ENCODE measurements at places on chromosomes 3 and 15. TPM values are rescaled to one million over a fixed set of nuclear protein-coding genes. Genes with fewer than 3 reads are reported as not detected.

DNA sequence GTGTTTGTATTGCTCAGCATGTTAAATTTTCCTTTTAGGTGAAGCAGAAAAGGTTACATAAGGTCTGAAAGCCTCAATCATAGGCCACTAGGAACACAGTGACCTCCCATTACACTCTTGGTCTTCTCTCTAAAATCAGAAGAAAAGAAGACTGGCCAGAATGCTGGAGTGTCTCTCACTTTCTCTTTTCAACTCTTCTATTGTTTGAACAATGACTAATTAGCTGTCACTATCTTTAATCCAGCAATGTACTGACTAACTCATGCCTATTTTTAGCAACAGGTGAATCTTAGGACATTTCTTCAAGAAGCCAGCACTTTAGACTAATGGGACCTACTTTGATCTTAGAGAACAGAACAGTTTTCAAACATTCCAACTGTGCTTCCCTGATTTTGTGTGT lies 142.8 kb downstream of the TGFBR2 start:
- H3K4me1 ChIP-seq = peaks cover 4% of the 10 kb centered on the region
- DNase-seq = no peak
- no peak overlapping the region for H3K4me3 ChIP-seq
- no peaks in the 10 kb centered on the region for H3K27me3 ChIP-seq

GRCh38 chr3:33071181-33071580 lies 25.8 kb downstream of the GLB1 start:
- peaks cover 6% of the 10 kb centered on the region for H3K4me1 ChIP-seq
- no peaks in the 10 kb centered on the region for H3K27me3 ChIP-seq
- no peak overlapping the region for H3K27ac ChIP-seq
- no peak overlapping the region for H3K4me3 ChIP-seq
- H3K36me3 ChIP-seq = no peaks in the 10 kb centered on the region

GRCh38 chr3:11195201-11195600 lies 40.9 kb downstream of the HRH1 start:
- peaks cover 11% of the 10 kb centered on the region for H3K4me1 ChIP-seq
- no peak overlapping the region for H3K27ac ChIP-seq
- peaks cover 19% of the 10 kb centered on the region for H3K27me3 ChIP-seq
- no peak for DNase-seq
- no peak overlapping the region for H3K4me3 ChIP-seq

FETUB gene
- not detected for total RNA-seq

- H3K27me3 ChIP-seq = no peaks in the 10 kb centered on the region
- DNase-seq = no peak
- H3K4me1 ChIP-seq = peaks cover 13% of the 10 kb centered on the region
- no peak overlapping the region for H3K4me3 ChIP-seq
- H3K36me3 ChIP-seq = peaks cover 18% of the 10 kb centered on the region
Measured at GRCh38 chr3:181484026-181484425, 227.7 kb upstream of the SOX2 start.

GRCh38 chr15:71334873-71335272 lies 219.6 kb downstream of the THSD4 start:
- H3K27me3 ChIP-seq = peaks cover 3% of the 10 kb centered on the region
- H3K27ac ChIP-seq = no peak overlapping the region
- H3K4me1 ChIP-seq = peaks cover 11% of the 10 kb centered on the region
- H3K36me3 ChIP-seq = no peaks in the 10 kb centered on the region
- no peak for DNase-seq

- peak overlapping the region; percentile 99 for H3K4me3 ChIP-seq
- no peaks in the 10 kb centered on the region for H3K36me3 ChIP-seq
- H3K27ac ChIP-seq = peak overlapping the region; percentile 99
- peaks cover 3% of the 10 kb centered on the region for H3K27me3 ChIP-seq
- peak; percentile 40 for DNase-seq
Measured at GRCh38 chr3:41960826-41961750, 815 bp downstream of the ULK4 start.

DNA sequence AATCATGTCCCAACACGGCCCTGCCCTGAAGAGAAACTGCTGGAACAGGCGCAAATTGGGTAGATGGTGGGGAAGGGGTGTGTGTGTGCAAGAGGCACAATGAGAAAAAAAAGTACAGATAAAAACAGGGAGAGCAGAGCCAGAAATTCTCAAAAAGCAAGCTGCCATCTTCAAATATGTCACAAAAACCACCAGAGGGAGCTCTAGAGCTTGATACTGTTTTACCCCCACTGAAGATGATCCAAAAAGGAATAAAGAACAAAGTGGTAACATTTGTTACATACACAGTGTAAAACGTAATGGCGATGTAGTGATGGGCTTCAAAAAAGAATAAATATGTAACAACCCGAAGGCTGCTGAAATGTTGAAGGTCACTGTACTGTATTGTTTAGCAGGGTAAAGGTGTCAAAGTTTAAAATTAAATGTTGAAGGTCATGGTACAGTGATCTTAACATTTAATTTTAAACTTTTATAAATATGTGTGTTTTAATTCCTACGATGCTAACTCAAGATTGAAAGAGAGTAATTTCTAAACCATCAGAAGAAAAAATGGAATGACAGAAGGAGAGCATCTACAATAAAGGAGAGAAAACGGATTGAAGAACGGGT lies 6.0 kb downstream of the SNRPA1 start:
- H3K27me3 ChIP-seq = no peaks in the 10 kb centered on the region
- H3K27ac ChIP-seq = no peak overlapping the region
- peaks cover 28% of the 10 kb centered on the region for H3K36me3 ChIP-seq
- peak overlapping the region; percentile 81 for H3K4me3 ChIP-seq

MST1R gene
- total RNA-seq = 2.6 TPM

LHFPL4 gene
- 0.84 TPM for total RNA-seq

CELF6 gene
- 1.1 TPM for total RNA-seq

DNA sequence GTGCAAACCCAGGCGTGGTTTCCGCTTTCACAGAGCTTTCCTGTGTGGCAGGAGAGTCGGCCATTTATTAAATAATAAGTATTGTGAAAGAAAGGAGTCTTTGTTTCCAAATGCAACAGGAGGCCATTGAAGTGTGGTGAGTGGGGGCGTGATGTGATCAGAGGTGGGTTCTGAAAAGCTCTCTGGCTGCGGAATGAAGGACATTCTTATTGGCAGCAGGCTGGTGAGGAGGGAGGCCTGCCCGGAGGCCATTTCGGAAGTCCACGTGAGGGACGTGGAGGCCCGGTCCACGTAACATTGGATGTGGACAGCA lies 11.1 kb downstream of the ARNT2 start:
- peak overlapping the region; percentile 77 for H3K4me3 ChIP-seq
- peak; percentile 13 for DNase-seq
- peak overlapping the region; percentile 85 for H3K27ac ChIP-seq
- no peaks in the 10 kb centered on the region for H3K27me3 ChIP-seq

- no peak for DNase-seq
- H3K4me1 ChIP-seq = no peaks in the 10 kb centered on the region
- peaks cover 29% of the 10 kb centered on the region for H3K27me3 ChIP-seq
- no peaks in the 10 kb centered on the region for H3K36me3 ChIP-seq
Measured at GRCh38 chr15:71465131-71465955, 345.0 kb upstream of the NR2E3 start.

DISP2 gene
- 2.0 TPM for total RNA-seq

SLC12A8 gene
- 2.7 TPM for total RNA-seq

GRCh38 chr15:99303907-99304306 lies 52.6 kb downstream of the LRRC28 start:
- H3K4me3 ChIP-seq = no peak overlapping the region
- H3K4me1 ChIP-seq = peaks cover 11% of the 10 kb centered on the region
- H3K27me3 ChIP-seq = no peaks in the 10 kb centered on the region

GRCh38 chr3:58293516-58293915 lies 12.5 kb upstream of the RPP14 start:
- H3K4me1 ChIP-seq = peaks cover 10% of the 10 kb centered on the region
- no peak overlapping the region for H3K4me3 ChIP-seq
- no peak for DNase-seq
- peak overlapping the region; percentile 9 for H3K27ac ChIP-seq
- no peaks in the 10 kb centered on the region for H3K27me3 ChIP-seq

DNA sequence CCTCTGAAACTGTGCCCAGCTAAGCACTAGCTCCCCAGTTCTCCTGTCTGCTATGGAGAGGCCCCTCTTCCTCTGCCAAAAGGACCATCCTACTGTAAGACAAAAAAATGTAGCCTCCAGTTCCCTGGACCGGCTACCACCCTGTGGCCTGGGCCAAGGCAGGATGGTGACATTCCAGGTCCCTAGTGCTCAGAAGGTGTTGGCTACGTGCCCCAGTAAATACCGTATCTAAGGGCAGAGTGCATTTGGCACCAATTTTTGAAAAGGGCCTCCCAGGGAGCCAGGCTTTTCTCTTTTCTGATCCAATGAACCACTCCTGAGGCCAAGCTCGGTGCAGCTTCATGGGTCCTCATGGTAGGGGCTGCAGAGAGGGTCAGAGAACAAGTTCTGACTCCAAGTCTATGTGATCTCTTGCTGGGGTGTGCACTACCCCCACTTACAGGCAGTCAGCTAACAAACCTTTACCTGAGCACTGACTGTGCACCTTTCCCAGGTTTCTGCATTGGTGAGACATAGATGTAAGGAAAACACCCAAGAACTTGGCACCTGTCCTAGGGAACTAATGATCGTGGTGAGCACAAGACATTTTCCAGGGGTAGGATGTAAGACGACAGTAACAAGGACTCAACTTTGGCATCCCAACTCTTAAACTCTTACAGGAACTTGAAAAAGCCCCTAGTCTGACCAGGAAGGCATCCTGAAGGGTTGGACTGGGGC lies 32.6 kb downstream of the TLE3 start:
- H3K4me3 ChIP-seq = no peak overlapping the region
- no peak overlapping the region for H3K27ac ChIP-seq
- H3K27me3 ChIP-seq = no peaks in the 10 kb centered on the region
- no peak for DNase-seq
- H3K4me1 ChIP-seq = peaks cover 58% of the 10 kb centered on the region
- H3K36me3 ChIP-seq = peaks cover 19% of the 10 kb centered on the region

DNA sequence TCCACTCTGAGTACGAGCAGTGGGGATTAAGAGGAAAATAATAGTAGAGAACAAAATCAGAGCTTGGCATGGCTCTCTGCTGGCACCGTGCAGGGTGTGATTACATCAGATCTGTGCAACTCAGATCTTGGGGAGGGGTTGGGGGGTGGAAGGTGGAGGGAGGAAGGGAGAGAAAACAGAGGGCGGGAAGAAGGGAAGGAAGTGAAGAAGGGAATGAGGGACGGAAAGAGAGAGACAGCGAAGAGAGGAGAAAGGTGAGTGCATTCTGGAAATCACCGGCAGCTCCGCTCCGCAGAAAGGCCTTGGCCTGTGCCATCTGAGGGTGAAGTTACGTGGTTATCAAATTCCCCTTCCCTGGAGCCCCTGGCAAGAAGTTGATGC lies 31.0 kb upstream of the ADAMTS17 start:
- peak overlapping the region; percentile 24 for H3K4me3 ChIP-seq
- H3K27me3 ChIP-seq = peaks cover 58% of the 10 kb centered on the region
- H3K4me1 ChIP-seq = peaks cover 3% of the 10 kb centered on the region

DNA sequence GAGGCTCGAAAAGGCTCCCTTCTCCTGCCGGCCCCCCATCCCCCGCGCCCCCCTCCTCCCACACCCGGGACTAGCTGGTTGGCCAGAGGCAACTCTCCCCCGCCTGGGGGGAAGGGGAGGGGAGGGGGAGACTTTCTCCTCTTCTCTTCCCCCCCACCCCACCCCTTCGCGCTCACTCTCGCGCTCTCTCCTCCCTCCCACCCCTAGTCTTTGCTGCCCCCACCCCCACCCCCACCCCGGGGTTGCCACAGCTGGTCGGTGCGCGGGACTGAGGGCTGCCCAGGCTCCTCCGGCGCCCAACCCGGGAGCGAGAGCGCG lies 710 bp downstream of the MECOM start:
- peaks cover 54% of the 10 kb centered on the region for H3K4me1 ChIP-seq
- no peaks in the 10 kb centered on the region for H3K36me3 ChIP-seq

DNA sequence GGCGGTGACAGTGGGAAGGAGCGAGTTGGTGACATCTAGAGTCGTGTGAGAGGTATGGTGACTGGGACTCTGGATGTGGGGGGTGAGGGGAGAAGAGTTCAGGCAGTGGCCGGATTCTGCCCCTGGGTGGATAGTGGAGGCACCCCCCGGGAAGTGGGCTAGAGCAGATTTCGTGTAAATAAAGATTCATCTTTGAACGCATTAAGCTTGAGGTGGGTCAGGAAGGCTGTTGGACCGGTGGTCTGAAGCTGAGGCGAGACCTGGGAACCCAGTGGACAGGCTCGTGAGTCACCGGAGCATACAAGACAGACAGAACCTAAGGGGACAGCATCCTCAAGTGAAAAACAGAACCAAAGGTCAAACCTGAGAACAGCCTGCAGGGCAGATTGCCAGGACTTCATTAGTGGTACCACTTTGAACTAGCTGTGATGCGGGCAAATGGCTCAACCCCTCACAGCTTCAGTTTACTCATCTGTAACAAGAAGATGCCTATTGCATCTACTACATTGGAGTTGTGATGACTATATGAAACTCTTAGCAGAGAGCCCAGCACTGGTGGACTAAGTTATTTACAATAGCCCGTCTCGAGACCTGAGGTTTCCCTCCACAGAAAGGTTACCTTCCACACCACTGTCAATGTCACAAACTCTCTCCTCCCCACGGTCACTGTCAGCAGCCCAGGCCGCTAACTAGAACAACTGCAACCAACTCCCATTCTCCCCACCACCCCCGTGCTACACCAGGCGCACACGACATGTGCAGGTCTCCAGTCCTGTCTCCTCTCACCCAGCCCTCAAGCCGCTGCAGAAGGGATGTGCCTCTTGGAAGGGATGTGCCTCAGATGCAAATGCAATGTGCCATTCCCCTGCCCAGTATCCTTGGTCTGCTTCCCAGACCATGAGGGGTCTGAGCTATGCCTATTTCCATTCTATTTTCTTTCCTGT lies 901 bp upstream of the CLN6 start:
- peak overlapping the region; percentile 62 for H3K27ac ChIP-seq
- peaks cover 42% of the 10 kb centered on the region for H3K4me1 ChIP-seq
- H3K4me3 ChIP-seq = peak overlapping the region; percentile 94
- H3K36me3 ChIP-seq = no peaks in the 10 kb centered on the region
- H3K27me3 ChIP-seq = no peaks in the 10 kb centered on the region
- DNase-seq = no peak

DNA sequence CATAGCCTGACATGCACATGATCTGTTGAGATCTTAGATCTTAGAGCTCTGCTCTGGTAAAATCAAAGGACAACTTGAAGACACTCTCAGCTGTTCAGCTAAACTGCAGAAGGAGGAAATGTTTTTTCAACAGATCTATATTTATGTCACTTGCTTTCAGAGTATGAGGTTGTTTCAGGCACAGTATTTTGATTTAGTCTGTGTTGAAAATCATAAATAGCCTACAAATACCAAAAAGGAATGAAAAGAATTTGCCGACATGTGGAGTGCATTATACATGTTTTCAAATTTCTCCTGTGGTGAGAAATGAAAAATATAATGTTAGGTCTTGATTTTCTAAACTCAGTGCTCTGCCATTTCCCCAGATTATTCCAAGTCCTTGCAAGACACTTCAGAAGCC lies 1118.4 kb downstream of the TBL1XR1 start:
- no peak for DNase-seq
- no peak overlapping the region for H3K27ac ChIP-seq
- no peaks in the 10 kb centered on the region for H3K4me1 ChIP-seq
- no peaks in the 10 kb centered on the region for H3K27me3 ChIP-seq
- no peak overlapping the region for H3K4me3 ChIP-seq
- no peaks in the 10 kb centered on the region for H3K36me3 ChIP-seq

GRCh38 chr15:56772868-56773639 lies 39.7 kb upstream of the ZNF280D start:
- H3K4me1 ChIP-seq = no peaks in the 10 kb centered on the region
- no peak overlapping the region for H3K4me3 ChIP-seq
- no peak for DNase-seq
- H3K27ac ChIP-seq = no peak overlapping the region

Measured in neural crest cell (in vitro differentiated cells).